Stomach (tissue), 19 donors: ENCODE measurements at places on chromosomes 1 and 21. TPM values are rescaled to one million over a fixed set of nuclear protein-coding genes. Genes with fewer than 3 reads are reported as not detected.

GRCh38 chr1:246875041-246876026 is 56.4 kb downstream of the AHCTF1 start:
- H3K27ac ChIP-seq = no peak overlapping the region
- no peak for DNase-seq
- H3K27me3 ChIP-seq = no peaks in the 10 kb centered on the region
- H3K36me3 ChIP-seq = peaks cover 10% of the 10 kb centered on the region
- no peak overlapping the region for H3K4me3 ChIP-seq

GRCh38 chr1:27332536-27333281 is 9.1 kb upstream of the SYTL1 start:
- H3K27me3 ChIP-seq = no peaks in the 10 kb centered on the region
- no peak overlapping the region for H3K4me3 ChIP-seq
- DNase-seq = peak; percentile 63
- H3K27ac ChIP-seq = no peak overlapping the region

DNA sequence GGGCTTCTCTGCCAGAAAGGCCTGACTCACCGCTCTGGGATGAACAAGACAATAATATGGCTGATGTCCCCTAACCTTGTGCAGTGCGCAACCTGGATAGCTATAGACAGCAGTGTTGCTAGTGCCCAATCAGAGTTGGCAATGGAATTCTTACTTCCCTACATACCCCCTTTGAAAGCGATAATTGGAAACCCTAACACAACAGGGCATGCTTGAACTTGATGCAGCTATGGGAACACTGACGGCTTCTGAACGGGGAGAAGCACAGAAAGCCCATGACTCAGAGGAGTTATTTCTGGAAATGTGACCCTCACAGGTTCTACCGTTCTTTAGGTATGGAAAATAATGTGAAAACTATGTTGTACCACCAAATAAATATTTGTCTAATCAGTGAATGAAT is 200.6 kb downstream of the TRABD2B start:
- DNase-seq = no peak
- no peaks in the 10 kb centered on the region for H3K27me3 ChIP-seq
- H3K4me1 ChIP-seq = no peaks in the 10 kb centered on the region
- no peak overlapping the region for H3K4me3 ChIP-seq

GRCh38 chr1:183244466-183244865 is 58.4 kb downstream of the LAMC2 start:
- no peaks in the 10 kb centered on the region for H3K4me1 ChIP-seq
- peak; percentile 28 for DNase-seq
- peak overlapping the region; percentile 70 for H3K27ac ChIP-seq
- no peaks in the 10 kb centered on the region for H3K27me3 ChIP-seq

DNA sequence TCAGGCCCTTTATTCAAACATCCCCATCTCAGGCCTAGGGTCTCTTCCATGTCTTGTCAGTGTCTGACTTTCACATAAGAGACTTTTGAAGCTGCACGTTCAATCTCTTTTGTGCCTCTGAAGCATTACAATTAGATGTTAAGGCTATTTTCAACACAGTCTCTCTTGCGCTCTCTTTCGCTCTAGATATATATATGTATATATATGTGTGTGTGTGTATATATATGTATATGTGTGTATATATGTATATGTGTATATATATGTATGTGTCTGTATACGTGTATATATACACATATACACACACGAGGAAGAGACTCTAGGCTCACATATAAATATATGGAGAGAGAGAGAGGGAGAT is 162.5 kb upstream of the RNPC3 start:
- H3K27me3 ChIP-seq = no peaks in the 10 kb centered on the region
- no peaks in the 10 kb centered on the region for H3K36me3 ChIP-seq
- H3K4me1 ChIP-seq = no peaks in the 10 kb centered on the region
- H3K27ac ChIP-seq = no peak overlapping the region

- DNase-seq = peak; percentile 42
- peak overlapping the region; percentile 47 for H3K4me3 ChIP-seq
- H3K27me3 ChIP-seq = no peaks in the 10 kb centered on the region
- peaks cover 3% of the 10 kb centered on the region for H3K36me3 ChIP-seq
- H3K4me1 ChIP-seq = peaks cover 8% of the 10 kb centered on the region
Measured at GRCh38 chr1:35120458-35121133, 41.4 kb downstream of the ZMYM1 start.

DNA sequence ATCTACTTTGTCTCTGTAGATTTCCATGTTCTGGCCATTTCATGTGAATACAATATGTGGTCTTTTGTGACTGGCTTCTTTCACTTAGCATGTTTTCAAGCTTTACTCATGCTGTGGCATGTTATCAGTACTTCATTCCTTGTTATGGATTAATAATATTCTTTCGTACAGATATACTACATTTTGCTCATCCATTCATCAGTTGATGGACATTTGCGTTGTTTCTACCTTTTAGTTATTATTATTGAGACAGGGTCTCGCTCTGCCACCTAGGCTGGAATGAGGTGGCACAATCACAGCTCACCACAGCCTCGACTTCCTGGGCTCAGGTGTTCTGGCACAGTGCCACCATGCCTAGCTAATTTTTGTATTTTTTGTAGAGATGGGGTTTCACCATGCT is 21.4 kb downstream of the SFPQ start:
- no peaks in the 10 kb centered on the region for H3K4me1 ChIP-seq
- DNase-seq = no peak
- peaks cover 17% of the 10 kb centered on the region for H3K36me3 ChIP-seq

DNA sequence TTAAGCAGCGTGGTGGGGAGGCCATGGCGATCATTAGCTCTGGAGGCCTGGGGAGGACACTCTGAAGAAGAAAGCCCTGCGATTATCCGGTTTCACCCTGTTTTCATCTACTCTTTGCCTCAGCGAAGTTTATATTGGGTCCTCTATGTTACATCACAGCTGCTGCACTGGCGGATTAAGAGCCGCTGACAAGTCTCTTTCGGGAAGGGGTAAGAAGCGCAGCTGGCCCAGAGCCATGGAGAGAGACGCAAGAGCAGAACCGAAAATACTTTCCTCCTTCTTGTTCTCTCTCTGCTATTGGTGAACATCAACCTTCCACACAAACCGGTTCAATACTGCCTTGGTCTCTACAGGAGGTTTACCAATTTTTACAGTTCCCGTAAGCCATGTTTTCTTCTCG is 291.5 kb downstream of the FAM72C start:
- H3K36me3 ChIP-seq = no peaks in the 10 kb centered on the region
- no peak for DNase-seq
- H3K4me3 ChIP-seq = no peak overlapping the region
- H3K4me1 ChIP-seq = no peaks in the 10 kb centered on the region
- H3K27ac ChIP-seq = no peak overlapping the region

DNA sequence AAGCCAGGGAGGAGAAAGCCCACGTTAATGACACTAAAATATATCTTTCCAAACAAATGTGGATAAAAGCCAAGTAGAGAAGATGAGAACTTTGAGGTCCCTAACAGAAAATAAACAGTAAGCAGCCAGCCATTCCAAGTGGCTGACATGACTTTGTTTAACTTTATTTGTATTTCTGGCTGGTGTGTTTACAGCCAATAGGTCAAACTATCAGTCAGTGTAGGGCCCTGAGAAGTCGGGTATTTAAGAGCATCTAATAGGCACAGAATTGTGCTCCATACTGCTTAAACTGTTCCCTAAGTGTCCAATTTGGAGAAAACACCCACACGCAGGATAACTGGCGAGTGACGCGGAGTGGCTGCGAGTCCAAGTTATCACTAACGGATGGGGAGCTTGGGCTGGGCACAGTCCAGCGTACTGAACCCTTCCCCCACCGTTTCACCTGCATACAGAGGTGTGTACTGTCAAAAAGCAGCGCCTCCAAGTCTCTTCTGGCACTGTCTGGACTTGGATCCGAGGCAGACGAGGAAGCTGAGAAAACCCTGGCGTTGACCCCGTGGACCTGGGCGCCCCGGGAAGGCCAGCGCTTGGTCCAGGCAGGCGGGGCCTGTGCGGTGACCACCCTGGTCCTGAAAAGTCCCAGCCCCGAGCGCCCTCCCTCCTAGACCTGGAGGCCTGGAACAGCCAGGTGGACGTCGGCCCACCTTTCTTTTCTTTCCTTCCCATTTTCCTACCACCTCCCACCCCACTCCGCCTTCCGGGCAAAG is 662 bp upstream of the LGALS8 start:
- peaks cover 25% of the 10 kb centered on the region for H3K36me3 ChIP-seq
- peak; percentile 41 for DNase-seq
- H3K4me1 ChIP-seq = peaks cover 4% of the 10 kb centered on the region

DNA sequence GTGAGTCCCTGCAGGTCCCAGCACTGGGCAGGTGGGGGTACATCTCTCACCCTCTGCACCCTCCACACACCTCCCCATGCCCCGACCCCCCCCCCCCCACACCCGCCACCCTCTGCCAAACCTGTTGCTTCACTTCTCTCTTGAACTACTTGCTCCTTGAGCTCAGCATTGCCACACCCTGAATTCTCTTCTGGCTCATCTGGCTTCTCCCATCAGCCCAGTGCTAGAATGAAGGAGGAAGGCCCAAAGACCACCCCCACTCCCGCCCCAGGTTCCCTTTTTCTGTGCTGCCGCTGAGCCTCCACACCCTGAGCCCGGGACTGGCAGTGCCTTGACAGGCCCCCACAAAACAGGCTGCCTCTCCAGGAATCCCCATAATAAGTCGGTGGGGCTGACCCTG is 6.4 kb upstream of the TNNI1 start:
- no peaks in the 10 kb centered on the region for H3K27me3 ChIP-seq
- no peaks in the 10 kb centered on the region for H3K4me1 ChIP-seq
- no peak for DNase-seq
- no peak overlapping the region for H3K4me3 ChIP-seq
- no peaks in the 10 kb centered on the region for H3K36me3 ChIP-seq

GRCh38 chr1:110309767-110310166 is 29.4 kb upstream of the RBM15 start:
- H3K4me3 ChIP-seq = no peak overlapping the region
- no peak for DNase-seq
- H3K4me1 ChIP-seq = peaks cover 9% of the 10 kb centered on the region
- no peaks in the 10 kb centered on the region for H3K27me3 ChIP-seq
- H3K27ac ChIP-seq = no peak overlapping the region

DNA sequence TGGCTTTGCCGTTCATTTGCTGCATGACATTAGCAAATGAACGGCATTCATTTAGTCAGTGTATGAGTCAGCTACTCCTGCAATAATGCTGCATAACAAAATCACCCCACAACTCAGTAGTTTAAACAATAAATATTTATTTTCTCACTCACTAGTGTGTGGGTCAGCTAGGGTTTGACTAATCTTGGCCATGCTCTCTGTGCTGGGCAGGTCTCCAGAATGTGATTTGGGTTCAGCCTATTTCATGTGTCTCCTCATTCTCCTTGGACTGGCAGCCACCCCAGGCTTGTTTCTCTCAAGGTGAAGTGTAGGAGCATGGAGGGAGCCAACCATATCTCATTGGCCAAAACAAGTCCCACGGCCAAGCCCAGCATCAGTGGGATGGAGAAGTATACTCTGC is 104.3 kb downstream of the LACTBL1 start:
- no peak overlapping the region for H3K4me3 ChIP-seq
- no peaks in the 10 kb centered on the region for H3K27me3 ChIP-seq
- H3K27ac ChIP-seq = no peak overlapping the region
- H3K4me1 ChIP-seq = no peaks in the 10 kb centered on the region
- DNase-seq = no peak

GRCh38 chr1:165376041-165376810 is 19.7 kb upstream of the LMX1A start:
- H3K36me3 ChIP-seq = no peaks in the 10 kb centered on the region
- peaks cover 9% of the 10 kb centered on the region for H3K27me3 ChIP-seq
- peak overlapping the region; percentile 48 for H3K27ac ChIP-seq
- peak overlapping the region; percentile 33 for H3K4me3 ChIP-seq

The POLR3C gene
- total RNA-seq = 20.9 TPM

The MMEL1 gene
- 190 TPM for total RNA-seq

The B3GALT5 gene
- 5.7 TPM for total RNA-seq

The OR2T35 gene
- total RNA-seq = not detected

The NBPF4 gene
- not detected for total RNA-seq
